ENCODE measurements at places on chromosomes 7 and 10. TPM values are rescaled to one million over a fixed set of nuclear protein-coding genes. Genes with fewer than 3 reads are reported as not detected.

The NUTM2E gene
- 0.63 TPM for total RNA-seq

The CPEB3 gene
- 0.99 TPM for total RNA-seq

The CCNJ gene
- 25.7 TPM for total RNA-seq

- no peaks in the 10 kb centered on the region for H3K36me3 ChIP-seq
- DNase-seq, result peak; percentile 83
- H3K27me3 ChIP-seq, result no peaks in the 10 kb centered on the region
- H3K4me3 ChIP-seq, result no peak overlapping the region
Observed at GRCh38 chr7:18345641-18346234, 149.8 kb upstream of the HDAC9 start.

- H3K27me3 ChIP-seq, result no peaks in the 10 kb centered on the region
- no peaks in the 10 kb centered on the region for H3K36me3 ChIP-seq
- H3K4me3 ChIP-seq, result no peak overlapping the region
- no peak overlapping the region for H3K27ac ChIP-seq
- H3K4me1 ChIP-seq, result no peaks in the 10 kb centered on the region
- DNase-seq, result no peak
Observed at GRCh38 chr10:4649886-4650508, 176.0 kb upstream of the AKR1E2 start.

The ZNF722 gene
- total RNA-seq, result not detected

GRCh38 chr7:143516981-143517380 is 39.3 kb downstream of the TAS2R41 start:
- DNase-seq, result peak; percentile 17
- H3K4me1 ChIP-seq, result no peaks in the 10 kb centered on the region
- H3K4me3 ChIP-seq, result no peak overlapping the region
- no peak overlapping the region for H3K27ac ChIP-seq
- H3K27me3 ChIP-seq, result peaks cover 85% of the 10 kb centered on the region

GRCh38 chr7:103987451-103987850 is 2.0 kb downstream of the RELN start:
- H3K27me3 ChIP-seq, result peaks cover 80% of the 10 kb centered on the region
- no peaks in the 10 kb centered on the region for H3K36me3 ChIP-seq
- H3K4me3 ChIP-seq, result no peak overlapping the region
- no peak overlapping the region for H3K27ac ChIP-seq
- no peaks in the 10 kb centered on the region for H3K4me1 ChIP-seq

Measured in endodermal cell (in vitro differentiated cells).